ENCODE measurements at places on chromosomes 2 and 18. TPM values are rescaled to one million over a fixed set of nuclear protein-coding genes. Genes with fewer than 3 reads are reported as not detected.

The ZNF385B gene
- not detected for total RNA-seq

The CLHC1 gene
- 6.1 TPM for total RNA-seq

The CCBE1 gene
- not detected for total RNA-seq

The QPCT gene
- 0.64 TPM for total RNA-seq

The POTEC gene
- not detected for total RNA-seq

The PIEZO2 gene
- not detected for total RNA-seq

The PRKAG3 gene
- not detected for total RNA-seq

The CCDC138 gene
- 14.3 TPM for total RNA-seq

The VIL1 gene
- not detected for total RNA-seq

The REG3G gene
- total RNA-seq = not detected

The MZT2B gene
- 343 TPM for total RNA-seq

The TM4SF20 gene
- total RNA-seq = not detected

The POTEJ gene
- not detected for total RNA-seq

The CRACDL gene
- not detected for total RNA-seq

The NT5DC4 gene
- not detected for total RNA-seq

The MERTK gene
- 1.4 TPM for total RNA-seq

The FAM237A gene
- not detected for total RNA-seq

The PAX8 gene
- total RNA-seq = 2.1 TPM

The PSMA8 gene
- total RNA-seq = 1.4 TPM

The CGREF1 gene
- 6.4 TPM for total RNA-seq

The NIF3L1 gene
- 37.0 TPM for total RNA-seq

The KYNU gene
- not detected for total RNA-seq

The SERPINB4 gene
- not detected for total RNA-seq

The IL1A gene
- total RNA-seq = 6.9 TPM

The SKOR2 gene
- total RNA-seq = 0.14 TPM

The PJVK gene
- total RNA-seq = 1.9 TPM

The RAB27B gene
- total RNA-seq = 0.53 TPM

The CACNB4 gene
- total RNA-seq = 0.37 TPM

The NGEF gene
- 1.5 TPM for total RNA-seq

The BCS1L gene
- total RNA-seq = 74.3 TPM

The MC4R gene
- total RNA-seq = not detected

The R3HDM1 gene
- total RNA-seq = 62.6 TPM

The LOXHD1 gene
- total RNA-seq = 0.05 TPM

The UGT1A3 gene
- total RNA-seq = not detected

The IHH gene
- total RNA-seq = not detected

The MTCL1 gene
- 0.35 TPM for total RNA-seq

The DOK6 gene
- total RNA-seq = not detected

The MCM6 gene
- total RNA-seq = 228 TPM

The CYP1B1 gene
- total RNA-seq = 6.3 TPM

The SLC5A7 gene
- total RNA-seq = not detected

The DYSF gene
- 0.02 TPM for total RNA-seq

The APCDD1 gene
- not detected for total RNA-seq

Data from activated CD4-positive, alpha-beta T cell treated with anti-CD3 and anti-CD28 coated beads for 36 hours (primary cell).